T-helper 17 cell (primary cell): ENCODE measurements at places on chromosomes 4 and X.

GRCh38 chrX:37825215-37825842 is 22.0 kb downstream of the DYNLT3 start:
- peak; percentile 16 for DNase-seq

GRCh38 chr4:181659876-181660275 is 583.3 kb upstream of the TENM3 start:
- DNase-seq = no peak

- no peak for DNase-seq
These were observed 111.3 kb downstream of the AFF1 start for GRCh38 chr4:87046121-87046551.

DNA sequence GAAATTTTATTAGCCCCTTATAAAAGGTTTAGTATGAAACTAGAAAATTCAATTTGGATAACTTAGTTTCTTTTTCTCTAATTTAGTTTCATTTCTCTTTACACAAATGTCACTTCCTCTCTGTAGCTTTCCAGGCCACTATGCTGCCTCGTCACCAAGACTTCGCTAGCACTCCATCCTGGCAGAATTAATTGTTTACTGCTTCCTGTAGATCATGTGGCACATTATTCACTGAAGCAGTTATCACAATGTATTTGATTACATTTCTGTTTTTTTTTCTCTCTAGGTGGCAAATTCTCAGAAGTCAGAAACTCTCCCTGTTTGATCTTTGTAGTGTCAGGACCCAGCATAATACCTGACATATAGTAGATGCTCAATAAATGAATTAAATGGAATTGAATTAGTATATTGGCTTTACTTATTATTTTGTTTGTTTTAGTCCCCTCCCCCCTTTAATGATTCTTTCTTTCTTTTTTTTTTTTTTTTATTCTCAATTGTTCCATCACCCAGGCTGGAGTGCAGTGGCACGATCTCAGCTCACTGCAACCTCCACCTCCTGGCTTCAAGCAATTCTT is 9.3 kb upstream of the SAT1 start:
- no peak for DNase-seq

GRCh38 chrX:39816871-39817731 is 280.7 kb downstream of the BCOR start:
- no peak for DNase-seq

DNA sequence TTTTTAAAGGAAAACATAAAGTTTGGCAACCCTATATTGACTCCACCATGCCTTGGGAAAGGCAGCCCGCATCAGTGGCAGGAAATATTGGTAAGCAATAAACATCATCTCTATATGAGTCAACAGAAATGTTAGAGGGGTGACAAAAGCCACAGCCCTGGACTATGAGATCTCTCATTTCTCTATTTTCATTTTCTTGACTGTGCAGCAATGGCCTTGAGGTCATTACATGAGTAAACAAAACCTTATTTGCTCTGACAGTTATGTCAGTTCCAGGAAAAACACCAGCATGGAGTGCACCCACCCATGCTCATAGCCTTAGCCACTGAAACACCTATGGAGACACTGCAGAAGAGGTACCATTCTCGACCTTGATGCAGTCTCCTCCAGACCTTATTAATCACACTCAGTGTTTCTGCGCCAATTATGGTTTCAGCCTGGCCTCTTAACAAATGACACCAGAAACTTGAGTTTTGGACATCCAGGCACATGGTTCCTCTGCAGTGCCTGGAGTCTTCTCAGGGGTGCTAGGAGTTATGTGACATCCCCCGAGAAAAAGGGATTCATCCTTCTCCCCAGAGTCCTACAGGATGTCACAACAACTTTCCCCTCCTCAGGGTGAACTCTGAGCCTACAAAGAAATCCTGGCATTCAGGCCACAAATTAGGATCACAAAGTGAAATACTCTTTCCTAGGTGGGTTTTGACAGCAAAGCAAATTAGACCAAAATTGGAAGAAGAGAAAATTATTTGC is 16.0 kb upstream of the HPGD start:
- DNase-seq = no peak

DNA sequence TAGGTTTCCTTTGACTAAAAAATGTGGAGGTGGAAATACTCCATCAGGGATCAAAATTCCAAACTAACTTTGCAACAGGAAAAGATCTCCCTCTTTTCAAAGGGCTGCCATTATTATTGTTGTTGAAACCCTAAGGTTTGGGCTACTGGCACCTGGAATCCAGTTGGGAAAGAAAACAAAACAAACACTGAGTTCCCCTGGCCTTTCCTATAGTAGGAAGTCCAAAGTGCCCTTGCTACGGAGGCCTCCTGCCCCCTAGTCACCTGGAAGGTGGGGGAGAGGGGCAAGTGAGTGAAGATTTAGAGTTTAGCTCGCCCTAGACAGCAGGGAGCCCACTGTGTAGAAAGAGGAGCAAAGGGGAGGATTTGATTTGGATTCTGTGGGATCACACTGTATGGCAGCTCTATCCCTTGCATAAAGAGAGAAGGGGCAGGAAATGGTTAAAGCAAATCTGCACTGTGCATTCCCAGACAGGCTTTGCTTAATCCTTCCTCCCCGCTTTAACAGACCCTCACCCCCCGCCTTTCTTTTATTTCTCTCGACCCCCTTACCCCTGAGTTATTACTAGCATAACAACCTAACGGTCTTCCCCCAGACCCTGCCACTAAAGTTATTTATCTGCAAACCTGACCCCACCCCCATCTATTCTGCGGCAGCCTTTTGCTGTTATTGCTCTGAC is 627 bp upstream of the FAT4 start:
- DNase-seq = no peak

GRCh38 chrX:119880076-119880475 is 8.4 kb downstream of the NDUFA1 start:
- DNase-seq = no peak

- no peak for DNase-seq
These were observed 20.9 kb downstream of the GPAT3 start for GRCh38 chr4:83556816-83557215.

GRCh38 chr4:52939739-52940138 is 77.6 kb downstream of the RASL11B start:
- DNase-seq = no peak

DNA sequence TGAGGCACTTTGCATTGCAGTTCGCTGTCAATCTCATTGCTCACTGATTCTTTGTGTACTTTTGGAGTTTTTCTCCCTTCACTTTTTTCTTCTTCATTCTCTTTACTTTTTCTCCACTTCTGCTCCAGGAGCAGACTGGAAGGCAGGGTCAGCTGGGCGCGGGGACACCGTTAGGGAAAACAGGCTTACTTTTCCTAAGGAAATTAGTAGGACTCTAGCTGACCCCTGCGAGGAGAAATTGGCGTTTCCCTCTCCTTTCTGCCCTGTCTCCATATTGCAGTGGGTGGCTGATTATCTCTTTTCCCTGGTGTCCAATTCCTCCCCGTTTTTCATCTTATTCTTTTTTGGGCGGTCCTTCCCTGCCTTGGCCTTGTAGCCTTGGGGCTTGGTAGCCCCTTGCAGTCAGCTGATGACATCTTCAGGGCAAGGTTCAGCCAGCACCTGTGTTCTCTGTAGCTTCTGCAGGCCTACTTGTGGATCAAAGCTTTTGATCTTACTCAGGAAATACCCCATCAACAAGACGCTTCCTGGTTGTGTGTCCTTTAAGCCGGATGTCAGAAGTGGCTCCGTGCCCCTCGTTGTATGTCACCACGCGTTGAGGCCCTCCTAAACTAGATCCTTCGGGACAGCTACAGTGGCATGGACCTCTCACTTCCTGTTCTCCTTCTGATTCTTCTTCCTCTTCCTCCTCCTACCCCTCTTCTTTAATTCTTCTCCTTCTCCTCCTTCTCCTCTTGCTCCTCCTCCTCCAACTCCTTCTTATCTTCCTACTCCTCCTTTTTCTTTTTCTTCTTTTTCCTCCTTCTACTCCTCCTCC is 36.1 kb downstream of the NBDY start:
- no peak for DNase-seq

DNA sequence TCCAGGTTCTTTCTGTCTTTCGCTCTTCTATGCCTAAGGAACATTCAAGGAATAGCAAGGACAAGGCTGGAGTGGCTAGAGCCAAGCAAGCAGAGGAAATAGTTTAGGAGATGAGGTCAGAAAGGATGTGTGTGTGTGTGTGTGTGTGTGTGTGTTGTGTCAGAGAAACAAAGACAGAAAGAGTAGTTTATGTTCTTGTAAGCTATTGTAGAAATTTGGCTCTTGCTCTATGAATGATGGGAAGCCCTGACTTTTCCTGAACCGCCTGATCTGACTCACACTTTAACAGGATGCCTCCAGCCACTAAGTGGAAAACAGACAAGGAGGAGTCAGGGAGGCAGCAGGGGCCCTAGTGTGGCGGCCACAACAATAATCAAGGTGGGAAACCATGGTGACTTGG is 39.7 kb downstream of the LGI2 start:
- DNase-seq = no peak
